H7 (cell line): ENCODE measurements at places on chromosomes 11 and 22. TPM values are rescaled to one million over a fixed set of nuclear protein-coding genes. Genes with fewer than 3 reads are reported as not detected.

SCGB1C1 gene
- total RNA-seq, result not detected in 2 replicates

EPS8L2 gene
- total RNA-seq, result 3.7 and 18.8 TPM in 2 replicates

ANO1 gene
- total RNA-seq, result 1.1 and 2.3 TPM in 2 replicates

SHANK3 gene
- total RNA-seq, result 1.8 and 2.1 TPM in 2 replicates

GLB1L3 gene
- total RNA-seq, result 24.0 and 35.0 TPM in 2 replicates

TBX10 gene
- 0.07 TPM in 1 of 2 replicates, not detected in the other for total RNA-seq
